ENCODE measurements at places on chromosomes 2 and 18.

DNA sequence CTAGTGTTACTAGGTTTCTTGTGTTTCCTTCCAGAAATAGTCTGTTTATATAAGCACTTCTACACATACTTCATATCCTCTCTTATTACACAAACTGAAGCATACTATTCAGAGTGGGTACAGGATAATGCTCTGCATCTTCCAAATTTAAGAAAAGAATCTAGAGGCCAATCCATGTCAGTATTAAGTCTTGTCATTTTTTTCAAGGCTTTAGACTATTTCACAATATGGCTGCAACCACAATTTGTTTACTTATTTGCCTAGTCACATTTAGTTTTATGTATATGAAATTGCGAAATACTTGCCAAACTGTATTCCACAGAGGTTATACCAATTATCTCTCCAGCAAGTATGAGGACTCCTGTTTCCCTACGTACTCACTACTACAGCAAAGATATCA lies 27.9 kb downstream of the IWS1 start:
- no peak for DNase-seq

DNA sequence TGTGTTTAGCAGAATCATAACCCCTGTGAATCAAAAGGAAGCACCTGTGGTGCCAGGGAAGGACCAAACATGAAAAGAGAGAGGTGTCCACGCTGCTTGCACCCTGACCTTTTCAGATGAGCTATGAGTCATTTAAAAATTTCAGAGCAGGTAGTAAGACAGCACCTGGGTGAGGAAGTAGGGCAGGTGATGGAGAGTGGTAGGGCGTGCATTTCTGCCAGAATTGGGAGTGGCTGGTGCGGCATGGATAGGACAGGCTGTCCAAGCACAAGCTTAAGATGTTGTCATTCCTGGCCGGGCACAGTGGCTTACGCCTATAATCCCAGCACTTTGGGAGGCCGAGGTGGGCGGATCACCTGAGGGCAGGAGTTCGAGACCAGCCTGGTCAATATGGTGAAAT lies 36.8 kb downstream of the NPAS2 start:
- DNase-seq, result no peak

- DNase-seq, result no peak
These were observed 15.2 kb upstream of the SCLY start for GRCh38 chr2:238045575-238045974.

- DNase-seq, result no peak
These were observed 232.8 kb upstream of the HS6ST1 start for GRCh38 chr2:128551435-128551834.

DNA sequence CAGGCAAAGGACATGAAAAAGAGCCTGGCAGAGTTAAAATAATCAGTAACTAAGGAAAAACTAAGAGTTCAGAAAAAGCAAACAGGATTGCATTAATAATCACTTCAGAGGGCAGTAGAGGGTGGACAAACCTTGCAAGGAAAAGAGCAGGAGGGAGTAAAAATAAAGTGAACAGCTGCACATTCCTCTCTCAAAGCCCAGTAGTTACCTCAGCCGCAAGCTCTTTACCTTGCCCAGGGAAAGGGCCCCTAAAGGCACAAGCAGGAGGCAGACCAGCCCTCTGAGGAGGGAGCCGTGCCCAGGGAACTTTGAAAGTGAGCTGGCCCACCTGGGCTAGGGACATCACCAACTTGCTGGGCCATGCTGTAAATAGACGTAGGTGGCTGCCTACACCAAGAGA lies 196.9 kb downstream of the C1D start:
- no peak for DNase-seq

- no peak for DNase-seq
These were observed 521.2 kb downstream of the TNS1 start for GRCh38 chr2:217481577-217481976.

- no peak for DNase-seq
These were observed 245.6 kb downstream of the ANAPC1 start for GRCh38 chr2:111638274-111638877.

DNA sequence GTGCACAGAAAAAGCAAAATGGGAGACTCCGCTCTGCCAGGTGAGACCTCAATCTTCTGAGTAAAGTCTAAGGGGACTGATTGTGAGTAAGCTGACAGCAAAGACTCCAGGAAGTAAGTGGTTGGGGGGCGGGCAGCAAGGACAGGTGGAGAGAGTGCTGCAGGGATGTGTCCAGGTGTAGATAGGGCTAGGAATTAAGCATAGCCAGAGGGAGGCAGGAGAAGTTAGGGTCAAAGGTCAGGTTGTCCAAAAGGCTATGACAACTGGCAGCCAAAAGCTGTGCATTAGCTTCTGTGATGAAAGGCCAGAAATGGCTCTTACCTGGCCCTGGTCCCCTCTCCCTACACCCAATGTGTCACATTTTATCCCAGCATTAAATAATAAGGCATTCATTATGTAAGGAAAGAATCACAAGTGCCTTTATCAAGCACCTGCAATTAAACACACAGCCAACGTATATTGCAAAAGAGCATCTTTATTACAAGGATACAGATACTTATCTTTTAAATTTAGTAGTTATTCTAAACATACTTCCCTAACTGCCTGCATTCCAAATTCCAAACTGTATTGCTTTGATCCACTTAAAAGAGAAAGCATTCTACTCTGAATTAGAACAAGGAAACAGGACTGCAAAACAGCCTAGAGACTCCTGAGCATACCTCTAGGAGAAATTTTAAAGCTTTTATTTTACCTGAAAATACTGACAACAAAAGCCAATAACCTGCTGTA lies 247.9 kb downstream of the IRS1 start:
- no peak for DNase-seq

GRCh38 chr2:41486948-41487347 lies 560.9 kb upstream of the PKDCC start:
- DNase-seq, result no peak
